ENCODE measurements at places on chromosomes 6 and 20. TPM values are rescaled to one million over a fixed set of nuclear protein-coding genes. Genes with fewer than 3 reads are reported as not detected.

EYS gene
- not detected for total RNA-seq

NKAIN2 gene
- total RNA-seq = 1.3 TPM

CLVS2 gene
- not detected for total RNA-seq

SLC44A4 gene
- total RNA-seq = not detected

RALGAPA2 gene
- total RNA-seq = 32.1 TPM

GRM4 gene
- total RNA-seq = not detected

LPA gene
- not detected for total RNA-seq

PLCB1 gene
- 16.7 TPM for total RNA-seq

SEMG1 gene
- not detected for total RNA-seq

DHX35 gene
- 21.2 TPM for total RNA-seq

DNA sequence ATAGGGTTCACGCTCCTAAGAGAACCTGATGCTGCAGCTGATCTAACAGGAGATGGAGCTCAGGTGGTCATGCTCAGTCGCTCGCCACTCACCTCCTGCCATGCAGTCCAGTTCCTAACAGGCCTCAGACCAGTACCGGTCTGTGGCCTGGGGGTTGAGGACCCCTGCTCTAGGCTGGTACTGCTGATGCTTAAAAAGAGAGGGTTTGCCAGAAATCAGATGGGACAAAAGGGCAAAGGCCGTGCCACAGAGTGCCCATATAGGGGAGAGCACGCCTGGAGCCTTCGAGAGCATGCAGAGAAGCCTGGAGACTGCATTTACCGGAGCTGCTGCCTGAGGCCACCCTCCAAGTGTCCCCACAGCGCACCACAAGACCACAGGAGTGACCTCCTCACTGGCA is 75.5 kb downstream of the PTPN1 start:
- DNase-seq = no peak

DNA sequence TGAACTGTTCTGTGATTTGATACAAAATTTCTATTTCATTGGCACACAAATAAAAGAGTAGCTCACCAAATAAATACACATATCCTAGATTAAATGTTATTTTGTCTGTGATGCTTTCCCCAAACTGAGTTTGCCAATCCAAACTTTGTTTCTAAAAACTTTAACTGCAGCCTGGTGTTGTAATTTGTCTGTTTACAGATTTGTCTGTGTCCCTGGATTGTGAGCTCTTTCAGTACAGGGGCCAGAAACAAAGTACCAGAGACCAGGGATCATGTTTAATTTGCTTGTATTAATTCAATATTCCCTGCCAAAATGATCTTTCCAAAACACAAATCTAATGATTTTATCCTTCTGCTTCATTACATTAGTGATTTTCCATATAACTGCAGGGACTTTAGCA is 1044.6 kb upstream of the GJE1 start:
- no peak for DNase-seq

GRCh38 chr20:59767656-59768055 is 163.3 kb downstream of the PHACTR3 start:
- DNase-seq = no peak

- no peak for DNase-seq
These were observed 5.8 kb upstream of the KIF3B start for GRCh38 chr20:32271620-32272019.

DNA sequence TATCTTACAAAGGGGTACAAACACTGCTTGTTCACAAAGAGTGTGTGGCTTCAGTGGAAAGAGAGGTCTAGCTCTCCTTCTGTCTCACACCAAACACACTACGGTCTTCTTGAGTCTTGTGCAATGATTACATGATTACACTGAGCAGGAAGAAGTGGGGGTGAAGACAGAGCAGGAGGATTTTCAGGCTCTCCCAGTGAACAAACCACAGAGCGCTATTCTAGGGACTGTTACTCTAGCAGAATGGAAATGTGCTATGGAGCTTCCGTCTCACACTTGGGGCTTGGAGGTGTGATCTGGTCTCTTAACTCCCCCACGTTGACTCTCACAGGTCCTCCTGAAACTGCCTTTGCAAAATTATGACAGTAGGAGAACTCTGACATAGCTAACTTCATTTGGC is 203.4 kb downstream of the MYLK4 start:
- DNase-seq = no peak

DNA sequence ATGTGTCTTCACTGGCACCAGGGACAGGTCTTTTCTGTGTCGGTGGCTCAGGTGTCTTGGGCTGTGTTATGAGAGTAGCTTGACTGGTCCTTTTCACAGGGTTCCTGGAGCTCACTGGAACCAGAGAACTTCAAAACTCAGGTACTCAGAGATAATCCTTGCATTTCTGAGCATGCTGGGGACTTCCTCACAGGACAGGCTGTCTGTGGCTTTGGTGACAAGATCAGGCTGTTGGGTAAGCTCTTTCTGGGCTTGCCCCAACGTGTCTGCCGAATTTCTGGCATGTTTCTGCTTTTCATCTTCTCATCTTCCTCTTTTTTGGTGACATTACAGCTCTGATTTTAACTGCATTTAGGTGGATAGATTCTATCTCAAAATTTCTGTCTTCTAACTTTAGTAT is 270.0 kb downstream of the CDH26 start:
- DNase-seq = no peak

DNA sequence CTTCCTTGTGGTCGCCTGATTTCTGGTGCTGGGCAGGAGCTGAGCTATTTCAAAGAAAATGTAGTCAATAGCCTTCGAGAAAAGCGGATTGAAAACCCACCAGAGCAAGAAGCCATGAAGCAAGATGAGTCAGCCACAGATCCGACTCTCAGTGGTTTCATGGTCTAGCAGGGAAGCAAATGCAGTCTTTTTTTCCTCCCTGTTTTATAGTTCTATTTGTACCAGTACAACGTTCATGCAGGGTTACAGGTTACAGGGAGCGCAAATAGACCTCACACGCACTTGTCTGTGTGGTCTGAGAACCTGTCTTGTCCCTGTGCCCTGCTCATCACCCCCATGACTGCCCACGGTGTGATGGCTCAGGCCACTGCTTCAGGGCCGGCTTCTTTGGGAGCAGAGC is 309.8 kb upstream of the SUPT3H start:
- no peak for DNase-seq

DNA sequence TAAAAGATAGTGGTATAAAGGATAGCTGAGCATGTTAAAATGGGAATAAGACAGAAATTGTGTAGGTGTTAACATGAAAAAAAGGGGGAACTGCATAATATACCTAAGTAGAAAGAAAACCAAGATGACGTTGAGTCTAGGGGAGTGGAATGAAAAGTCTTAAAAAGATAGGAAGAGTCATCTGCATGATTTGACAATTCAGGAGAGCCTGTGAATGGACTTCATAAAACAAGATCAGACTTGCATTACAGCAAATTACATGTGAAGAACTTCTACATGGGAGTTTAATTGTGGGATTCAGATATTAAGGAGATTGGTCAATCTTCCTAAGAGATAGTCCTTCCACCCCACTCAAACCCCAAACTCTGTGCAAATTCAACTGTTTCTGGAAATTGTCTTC is 85.5 kb downstream of the WASF1 start:
- no peak for DNase-seq

DNA sequence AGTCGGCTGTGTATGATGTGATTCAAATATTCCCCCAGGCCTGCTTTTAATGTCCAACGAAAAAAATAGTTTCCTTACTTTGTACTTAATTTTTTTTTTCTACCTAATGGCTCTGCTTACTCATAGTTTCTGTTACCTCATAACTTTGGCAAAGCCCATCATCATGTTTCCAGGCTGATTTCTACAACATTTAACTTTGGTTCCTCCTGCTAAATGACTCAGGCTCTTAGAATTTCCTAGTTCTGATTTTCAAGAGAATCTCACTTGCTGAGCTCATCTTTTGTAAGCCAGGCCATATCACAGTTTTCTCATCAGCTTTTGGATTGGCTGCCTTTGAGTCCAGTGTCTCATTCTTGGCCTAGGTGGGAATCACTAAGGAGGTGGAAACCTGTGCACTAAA is 323.1 kb downstream of the HDGFL1 start:
- DNase-seq = no peak

GRCh38 chr6:118876814-118877213 is 17.1 kb upstream of the ASF1A start:
- no peak for DNase-seq

GRCh38 chr6:8301502-8301901 is 133.8 kb downstream of the SLC35B3 start:
- no peak for DNase-seq

DNA sequence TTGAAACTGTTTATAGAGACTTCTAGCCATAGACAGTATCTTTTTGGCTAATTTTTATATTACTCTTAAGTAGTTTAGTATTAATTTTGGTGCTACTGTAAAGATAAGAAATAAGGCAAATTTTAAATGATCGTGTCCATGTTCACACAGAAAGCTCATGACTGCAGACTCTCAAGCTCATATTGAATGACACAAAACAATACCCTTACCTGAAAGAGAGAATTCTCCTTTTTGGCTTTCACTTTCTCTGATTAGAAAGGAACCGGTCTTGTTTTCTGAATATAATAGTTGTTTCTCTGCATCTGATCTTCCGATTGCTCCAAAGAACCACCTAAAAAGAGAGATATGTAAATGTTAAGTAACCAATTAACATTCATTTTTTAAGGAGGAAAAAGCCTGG is 57.0 kb downstream of the FRK start:
- no peak for DNase-seq

DNA sequence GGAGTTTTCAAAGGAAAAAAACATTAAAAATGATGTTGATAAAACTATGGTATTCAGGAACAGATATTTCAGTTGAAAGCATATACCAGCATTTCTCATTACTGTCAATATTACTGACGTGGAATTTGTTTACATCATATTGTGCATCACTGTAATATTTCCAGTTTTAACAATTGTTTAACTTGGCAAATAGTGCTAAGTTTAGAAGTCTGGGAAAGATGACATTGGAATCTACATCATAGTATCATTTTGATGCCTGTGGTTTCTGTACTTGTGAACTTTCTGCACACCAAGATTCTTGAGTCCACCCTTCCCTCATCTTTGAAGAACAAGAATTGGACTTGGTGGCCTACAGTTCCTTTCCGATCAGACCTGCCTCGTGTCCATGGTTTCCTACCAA is 98.1 kb downstream of the RALGAPA2 start:
- no peak for DNase-seq
